ENCODE measurements at places on chromosomes 1 and 21. TPM values are rescaled to one million over a fixed set of nuclear protein-coding genes. Genes with fewer than 3 reads are reported as not detected.
A peak's percentile ranks its signal among the peaks of the same experiment; 100 is the strongest.

GRCh38 chr1:247204177-247204647 is 32.4 kb upstream of the ZNF124 start:
- no peak for DNase-seq

DNA sequence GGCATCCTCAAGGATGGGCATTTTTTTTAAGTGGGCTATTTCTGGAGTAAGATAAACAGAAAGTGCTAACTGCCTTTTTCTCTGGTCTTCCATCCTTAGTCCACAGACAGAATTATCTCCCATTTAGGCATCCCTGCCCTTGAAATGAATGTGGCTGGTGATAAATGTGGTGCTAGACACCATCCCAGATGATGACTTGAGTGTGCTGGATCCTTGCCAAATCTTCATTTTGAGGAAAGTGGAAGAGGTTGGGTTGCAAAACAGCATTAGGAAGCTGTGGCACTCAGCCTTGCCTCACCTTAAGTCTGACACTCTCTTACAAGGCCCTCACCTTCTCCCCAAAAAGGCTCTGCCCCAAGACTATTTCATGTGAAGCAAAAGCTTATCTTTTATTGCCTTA is 19.2 kb downstream of the MAB21L3 start:
- no peak for DNase-seq

DNA sequence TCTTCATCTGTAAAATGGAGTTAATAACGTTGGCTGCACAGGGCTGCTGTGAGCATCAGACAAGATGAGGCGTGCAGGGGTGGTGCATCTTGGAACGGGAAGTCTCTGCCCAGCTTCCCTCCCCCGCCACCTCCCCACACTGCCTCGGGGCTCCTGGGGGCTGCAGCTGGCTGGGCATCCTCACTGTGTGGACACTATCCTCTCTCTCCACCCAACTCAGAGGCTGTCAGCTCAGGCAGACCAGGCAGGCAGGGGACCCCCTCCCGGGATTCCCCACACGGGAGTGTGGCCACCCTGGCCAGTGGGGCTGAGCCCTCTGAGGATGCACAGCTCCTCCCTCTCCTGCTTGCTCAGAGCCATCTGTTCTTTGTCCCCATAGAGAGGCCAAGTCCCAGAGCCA is 122.7 kb downstream of the CCDC185 start:
- DNase-seq: no peak

GRCh38 chr21:41885341-41886024 is 6.3 kb upstream of the PRDM15 start:
- DNase-seq: no peak

GRCh38 chr21:42781150-42781970 is 98.0 kb downstream of the WDR4 start:
- DNase-seq: no peak

DNA sequence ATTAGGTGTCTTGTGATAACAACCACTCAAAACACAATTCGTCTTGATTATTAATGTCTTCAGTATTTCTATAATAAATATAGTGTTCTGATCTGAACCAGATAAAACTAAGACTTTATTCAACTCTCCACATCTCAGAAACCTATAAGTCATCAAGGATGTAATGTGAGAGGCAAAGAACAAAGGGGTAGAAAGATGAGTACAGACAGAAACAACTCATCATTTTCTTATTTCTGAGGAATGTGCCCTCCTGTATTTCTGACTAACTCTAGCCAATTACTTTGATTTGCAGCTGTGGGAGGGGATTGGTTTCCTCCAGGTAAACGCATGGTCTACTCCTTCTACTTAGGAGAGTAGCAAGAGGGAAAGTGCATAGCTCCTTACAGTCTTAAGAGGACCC is 73.7 kb upstream of the ST6GALNAC5 start:
- no peak for DNase-seq

- DNase-seq: no peak
Measured at GRCh38 chr1:3089490-3089889, 20.5 kb downstream of the PRDM16 start.

GRCh38 chr1:177256153-177257075 is 85.7 kb downstream of the BRINP2 start:
- DNase-seq: no peak

GRCh38 chr1:117312453-117313138 is 54.7 kb upstream of the MAN1A2 start:
- DNase-seq: no peak

GRCh38 chr1:194184425-194184824 is 998.0 kb upstream of the B3GALT2 start:
- no peak for DNase-seq

GRCh38 chr1:17189632-17189990 is 15.3 kb upstream of the PADI1 start:
- DNase-seq: no peak

- no peak for DNase-seq
Measured at GRCh38 chr1:228972576-228972975, 237.3 kb downstream of the RHOU start.

DNA sequence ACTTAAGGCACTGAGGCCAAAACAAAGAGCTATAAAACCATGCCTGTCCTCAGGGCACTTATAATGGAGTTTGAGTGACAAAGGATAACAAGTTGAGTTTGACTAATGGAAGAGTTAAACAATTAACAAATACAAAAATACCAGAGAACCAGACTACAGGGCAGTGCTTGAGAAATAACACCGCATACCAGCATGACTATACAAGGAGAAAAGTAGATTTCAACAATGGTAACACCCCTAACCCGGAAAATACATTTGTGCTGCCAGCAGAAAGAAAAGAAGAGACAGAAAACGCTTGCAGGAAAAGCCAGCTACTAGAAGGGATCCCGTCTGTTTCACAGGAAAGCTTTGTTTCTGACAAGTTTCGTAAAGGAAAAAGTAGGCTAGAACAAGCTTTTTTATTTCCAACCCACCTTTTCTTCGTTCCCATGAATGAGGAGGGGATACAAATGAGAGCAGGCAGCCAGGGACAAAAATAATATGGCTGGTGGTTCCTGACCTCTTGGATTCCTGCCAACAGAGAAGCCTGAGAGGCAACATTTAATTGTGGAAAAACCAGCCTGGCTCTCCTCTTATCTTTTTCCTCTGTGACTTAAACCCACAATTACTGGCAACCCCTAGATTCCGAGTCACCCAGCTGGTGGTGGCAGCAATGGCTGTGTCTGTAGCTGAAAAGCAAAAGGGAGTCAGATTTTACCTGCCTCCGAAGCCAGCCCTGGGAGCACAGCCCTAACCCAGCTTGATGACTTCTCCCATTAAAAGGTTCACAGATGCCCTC is 56.5 kb downstream of the WLS start:
- DNase-seq: no peak

DNA sequence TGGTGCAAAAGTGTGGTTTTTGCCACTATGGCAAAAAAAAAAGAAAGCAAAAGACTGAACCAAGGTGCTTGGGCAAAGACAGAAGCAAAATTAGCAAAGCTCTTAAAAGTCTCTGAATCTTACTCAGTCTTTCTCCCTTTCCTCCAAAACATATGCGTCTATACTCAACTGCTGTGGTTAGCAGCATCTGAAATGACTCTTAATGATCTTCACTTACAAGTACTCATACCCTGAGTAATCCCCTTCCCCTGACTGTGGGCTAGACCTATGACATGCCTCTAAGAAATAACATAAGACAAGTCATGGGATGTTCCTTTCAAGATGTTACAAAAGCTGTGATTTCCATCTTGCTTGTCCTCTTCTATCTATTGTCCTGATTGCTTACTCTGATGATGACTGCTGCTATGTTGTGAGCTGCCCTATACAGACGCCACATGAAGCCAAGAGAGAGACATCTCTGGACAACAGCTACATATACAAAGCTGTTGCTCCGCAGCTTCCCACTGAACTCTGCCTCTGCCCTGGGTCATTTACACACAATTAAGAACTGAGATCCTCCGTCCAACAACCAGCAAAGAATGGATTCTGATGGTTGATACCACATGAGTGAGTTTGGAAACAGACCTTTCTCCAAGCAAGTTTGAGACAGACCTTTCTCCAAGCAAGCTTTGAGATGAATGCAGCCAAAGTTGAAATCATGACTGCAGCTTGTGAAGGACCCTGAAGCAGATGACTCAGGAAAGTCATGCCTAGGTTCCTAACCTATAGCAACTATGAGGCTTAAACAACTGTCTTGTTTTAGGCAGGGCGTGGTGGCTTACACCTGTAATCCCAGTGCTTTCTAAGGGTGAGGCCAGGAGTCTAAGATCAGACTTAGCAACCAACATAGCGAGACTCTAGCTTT is 55.2 kb downstream of the PUM1 start:
- no peak for DNase-seq

DNA sequence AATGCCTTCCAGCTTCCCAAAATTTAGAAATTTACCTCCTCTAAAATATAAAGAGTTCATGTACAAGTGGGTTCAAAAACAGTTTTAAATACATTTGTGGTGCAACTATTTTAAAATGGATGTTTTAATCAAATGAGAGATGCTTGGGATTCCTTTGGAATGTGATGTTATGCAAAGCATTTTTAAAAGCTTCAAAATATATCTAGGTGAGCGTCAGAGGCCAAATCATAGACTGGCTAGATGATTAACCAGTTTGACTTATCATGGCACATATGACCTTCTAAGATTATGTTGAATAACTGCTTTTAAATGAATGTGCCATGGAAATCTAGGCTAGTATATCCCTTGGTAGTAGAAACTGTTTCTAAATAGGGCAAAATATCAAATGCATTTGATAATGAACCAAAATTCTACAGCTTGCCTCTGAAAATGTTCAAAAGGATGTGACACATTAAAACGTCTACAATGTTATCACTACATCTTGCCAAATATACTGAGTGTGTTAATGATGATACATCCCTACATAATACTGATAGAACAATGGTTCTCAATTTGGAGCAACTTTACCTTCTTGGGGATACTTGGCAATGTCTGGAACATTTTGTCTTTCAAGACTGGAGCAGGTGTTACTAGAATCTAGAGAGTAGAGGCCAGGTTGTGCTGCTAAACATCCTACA is 650.9 kb upstream of the ADGRL2 start:
- no peak for DNase-seq

DNA sequence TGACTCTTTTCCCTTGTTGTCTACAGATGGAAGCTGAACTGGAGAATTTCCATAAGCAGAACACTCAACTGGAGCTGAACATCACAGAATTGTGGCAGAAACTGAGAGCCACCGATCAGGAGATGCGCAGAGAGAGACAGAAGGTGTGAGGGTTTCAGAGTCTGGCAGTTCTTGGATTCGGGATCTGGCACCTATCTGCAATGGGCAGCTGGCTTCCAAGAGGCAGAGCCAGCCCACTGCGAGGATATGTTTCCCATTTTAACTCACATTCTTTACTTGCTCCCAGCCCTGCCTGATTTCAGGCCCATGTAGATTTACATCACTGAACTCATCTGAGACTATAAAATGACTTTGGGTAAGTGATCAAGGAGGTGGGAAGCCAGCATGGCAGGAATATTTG is 37.3 kb upstream of the TMEM125 start:
- no peak for DNase-seq

GRCh38 chr1:151009206-151009587 is 948 bp downstream of the PRUNE1 start:
- no peak for DNase-seq

DNA sequence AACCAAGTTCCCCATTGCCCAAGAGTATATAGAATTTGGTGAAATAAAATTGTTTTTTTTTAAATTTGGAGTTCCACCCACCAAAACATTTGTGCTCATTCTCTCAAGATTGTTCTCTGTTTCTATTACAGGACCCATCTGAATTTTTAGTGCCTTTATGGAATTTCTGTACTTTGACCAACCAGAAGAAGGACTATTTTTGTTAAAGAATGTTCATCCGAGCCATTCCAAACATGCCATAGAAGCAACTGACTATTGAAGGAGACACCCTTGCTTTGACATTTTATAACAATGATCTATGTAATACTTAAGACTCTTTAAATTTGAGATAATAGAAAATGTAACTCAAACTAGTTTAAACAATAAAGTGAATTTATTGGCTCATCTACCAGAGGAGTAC is 655.7 kb upstream of the ADAMTS5 start:
- no peak for DNase-seq

DNA sequence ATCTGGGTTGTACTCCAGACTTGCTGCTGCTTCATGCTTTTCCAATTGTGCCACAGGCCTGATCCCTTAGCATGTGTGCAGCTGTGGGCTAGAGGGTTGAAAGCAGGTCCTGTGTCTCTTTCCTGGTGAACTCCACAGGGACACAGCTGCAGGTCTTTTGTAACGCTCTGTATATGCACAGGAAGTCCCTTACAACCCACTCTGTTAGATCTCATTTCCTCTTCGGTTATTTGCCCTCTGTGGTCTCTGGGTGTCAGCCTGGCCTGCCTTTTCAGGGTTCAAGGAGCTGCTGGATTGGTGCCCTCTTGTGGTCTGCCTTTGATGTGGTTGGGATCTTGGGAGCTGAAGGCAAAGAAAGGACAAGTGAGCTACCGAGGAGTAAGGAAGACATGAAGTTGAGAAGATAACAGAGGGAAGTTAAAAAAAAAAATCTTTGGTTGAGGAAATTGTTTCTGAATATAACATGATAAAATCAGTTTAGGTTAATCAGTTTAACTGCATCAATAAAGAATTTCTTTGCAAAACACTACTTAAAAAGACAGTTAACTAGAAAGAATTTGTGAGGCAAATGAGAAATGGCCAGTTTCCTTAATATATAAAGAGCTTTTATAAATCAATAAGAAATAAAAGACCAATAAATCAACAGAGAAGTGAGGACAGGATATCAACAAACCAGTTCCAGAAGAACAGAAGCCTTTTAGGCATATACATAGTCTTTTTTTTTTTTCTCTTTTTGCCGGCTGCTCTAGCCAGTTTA is 44.1 kb downstream of the UCK2 start:
- DNase-seq: no peak

GRCh38 chr1:12168451-12169160 is 1.8 kb downstream of the TNFRSF1B start:
- peak; percentile 30 for DNase-seq

GRCh38 chr1:52601991-52602855 is at the start of gene GPX7:
TSS of gene GPX7 (plus strand) at chr1:52602371. CDS start at chr1:52602410, 39 bp downstream.
- DNase-seq: peak; percentile 79

DNA sequence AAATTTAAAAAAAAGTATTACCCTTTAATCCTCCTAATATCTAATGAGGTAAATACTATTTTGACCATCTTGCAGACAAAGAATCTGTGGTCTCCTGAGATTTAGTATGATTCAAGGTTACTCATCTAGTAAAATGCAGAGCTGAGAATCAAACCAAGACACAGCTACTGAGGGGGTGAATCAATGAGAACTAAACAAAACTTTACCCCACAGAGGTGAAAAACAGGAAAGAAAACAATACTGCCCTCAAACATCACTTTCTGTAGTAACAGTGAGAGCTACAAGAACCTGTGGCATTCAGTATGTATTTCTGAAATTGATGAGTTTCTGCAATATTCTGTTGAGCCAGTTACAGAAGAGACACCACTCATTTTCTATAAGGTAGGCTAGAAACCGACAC is 85.1 kb downstream of the JAK1 start:
- DNase-seq: no peak

TMEM269 gene
- not detected for total RNA-seq

SH3BGRL3 gene
- total RNA-seq: 50.5 TPM

IFNLR1 gene
- total RNA-seq: 2.8 TPM

SMIM11 gene
- 15.6 TPM for total RNA-seq

CDK18 gene
- 180 TPM for total RNA-seq

TCEA3 gene
- total RNA-seq: 73.6 TPM

DCST2 gene
- total RNA-seq: 0.35 TPM

ANGPTL3 gene
- total RNA-seq: not detected

SMYD3 gene
- 8.8 TPM for total RNA-seq
